ENCODE measurements at places on chromosomes 7 and 10.

DNA sequence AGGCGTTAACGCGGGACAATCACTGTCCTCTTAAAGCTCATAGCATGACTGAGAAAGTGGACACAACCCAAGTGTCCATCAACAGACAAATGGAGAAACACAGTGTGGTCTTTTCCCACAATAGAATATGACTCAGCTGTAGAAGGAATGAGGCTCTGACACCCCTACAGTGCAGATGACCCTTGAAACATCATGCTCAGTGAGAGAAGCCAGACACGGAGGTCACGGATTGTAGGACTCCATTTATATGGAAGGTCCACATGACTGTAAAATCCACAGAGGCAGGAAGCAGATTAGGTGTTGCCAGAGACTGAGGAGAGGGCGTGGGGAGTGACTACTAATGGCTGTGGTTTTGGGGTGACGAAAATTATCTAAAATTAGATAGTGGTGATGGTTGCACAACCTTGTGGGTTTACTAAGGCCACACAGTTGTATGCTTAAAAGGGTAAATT is 6.1 kb upstream of the NCAPG2 start:
- no peak for DNase-seq

DNA sequence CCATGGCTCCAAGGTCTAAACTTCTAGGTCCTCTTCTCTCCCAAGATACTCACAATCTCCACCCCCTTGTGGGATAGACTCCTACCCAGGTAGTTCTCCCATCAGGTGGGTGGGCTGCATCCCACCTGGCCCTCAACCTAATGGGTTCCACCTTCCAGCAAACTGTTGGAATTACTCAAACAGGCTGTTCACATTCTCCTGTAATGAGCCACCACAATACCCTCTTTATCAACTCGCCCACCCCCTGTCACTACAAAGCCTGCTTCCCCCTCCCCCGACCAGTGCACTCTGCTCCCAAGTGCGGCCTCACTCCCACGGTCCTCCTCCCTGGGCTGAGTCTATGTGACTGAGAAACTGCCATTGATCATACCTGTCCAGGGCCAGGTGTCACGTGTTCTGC is 10.4 kb upstream of the HTR5A start:
- no peak for DNase-seq

- DNase-seq = no peak
Observed at GRCh38 chr7:36260481-36260880, 107.4 kb downstream of the EEPD1 start.

- DNase-seq = no peak
Observed at GRCh38 chr10:4635883-4636282, 190.1 kb upstream of the AKR1E2 start.

DNA sequence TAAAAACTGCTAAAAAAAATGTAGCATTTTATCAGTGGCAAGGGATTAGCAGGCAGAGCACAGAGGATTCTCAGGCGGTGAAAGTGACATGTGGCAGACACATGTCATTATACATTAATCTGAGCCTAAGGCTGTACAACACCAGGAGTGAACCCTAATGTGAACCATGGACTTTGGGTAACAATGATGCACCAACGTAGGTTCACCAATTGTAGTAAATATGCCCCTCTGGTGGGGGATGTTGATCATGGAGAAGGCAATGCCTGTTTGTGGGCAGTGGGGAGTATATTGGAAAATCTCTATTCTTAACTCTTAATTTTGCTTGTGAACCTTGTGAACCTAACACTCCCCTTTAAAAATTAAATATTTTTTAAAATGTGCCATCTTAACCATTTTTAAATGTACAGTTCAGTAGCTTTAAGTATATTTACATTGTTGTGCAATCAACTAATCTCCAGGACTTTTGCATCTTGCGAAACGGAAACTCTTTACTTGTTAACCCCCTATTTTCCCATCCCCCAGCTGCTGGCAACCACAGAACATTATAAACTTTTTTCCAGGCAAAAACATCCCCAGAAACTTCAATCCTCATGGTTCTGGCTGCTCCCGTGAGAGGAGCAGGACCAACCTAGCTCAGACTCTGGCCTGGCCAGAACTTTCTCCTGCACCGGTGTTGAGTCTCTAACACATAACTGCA is 29.9 kb downstream of the LRRC20 start:
- DNase-seq = no peak

DNA sequence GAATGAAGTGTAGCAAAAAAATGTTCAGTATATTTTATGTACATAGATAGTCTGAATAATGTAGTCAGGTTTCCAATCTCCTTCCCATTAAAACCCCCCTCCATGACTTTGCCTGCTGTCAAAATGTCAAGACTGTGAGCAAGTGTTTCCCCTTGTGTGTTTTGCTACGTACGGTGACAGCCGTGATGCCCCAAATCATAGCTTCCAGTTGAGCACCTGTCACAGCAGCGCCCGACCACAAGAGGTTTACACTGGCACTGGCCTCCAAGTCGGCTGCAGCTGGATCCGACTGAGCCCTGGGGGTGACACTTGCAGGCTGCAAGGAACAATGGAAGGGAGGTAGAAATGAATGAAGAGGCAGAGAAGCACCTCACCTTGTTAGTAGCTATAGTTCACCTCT is 62.3 kb downstream of the LAMB4 start:
- DNase-seq = no peak

GRCh38 chr10:69646185-69647060 is 16.4 kb downstream of the FAM241B start:
- DNase-seq = no peak

GRCh38 chr10:132402781-132403241 is 5.8 kb downstream of the PWWP2B start:
- no peak for DNase-seq

DNA sequence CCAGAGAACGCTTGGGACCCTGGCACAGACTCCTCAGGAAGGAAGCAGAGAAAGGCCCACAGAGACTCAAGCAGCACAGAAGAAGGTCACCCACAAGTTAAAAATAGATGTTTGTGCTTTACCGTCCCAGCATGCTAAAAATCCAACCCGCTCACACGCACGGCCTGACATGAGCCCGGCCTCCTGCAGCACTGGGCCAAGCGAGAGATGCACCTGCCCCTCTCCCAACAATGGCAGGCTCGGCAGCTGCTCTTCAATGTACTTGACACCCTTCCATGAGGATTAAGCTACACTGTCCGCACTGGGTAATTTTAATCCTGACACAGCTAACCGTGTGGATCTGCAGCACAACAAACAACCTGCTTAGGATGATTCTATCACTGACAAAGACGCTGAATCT is 9.3 kb downstream of the DIP2C start:
- no peak for DNase-seq

GRCh38 chr7:153858355-153858754 is 193.8 kb upstream of the DPP6 start:
- no peak for DNase-seq

- DNase-seq = no peak
Observed at GRCh38 chr10:81073155-81073554, 535.5 kb downstream of the SH2D4B start.

DNA sequence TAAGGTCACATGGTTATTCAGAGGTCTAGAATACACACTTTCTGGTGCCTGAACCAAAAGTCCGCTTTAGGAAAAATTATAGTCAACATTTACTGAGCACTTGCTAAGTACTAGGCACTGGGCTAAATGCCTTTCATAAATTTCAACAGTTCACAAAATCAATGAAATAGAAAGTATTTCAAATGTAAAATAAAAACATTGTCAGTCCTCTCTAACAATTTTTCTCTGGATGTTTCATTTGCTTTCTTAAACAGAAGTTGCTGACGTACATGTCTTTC is 61.7 kb downstream of the HHEX start:
- no peak for DNase-seq

- DNase-seq = no peak
Observed at GRCh38 chr7:116799916-116800315, 62.5 kb upstream of the CAPZA2 start.

DNA sequence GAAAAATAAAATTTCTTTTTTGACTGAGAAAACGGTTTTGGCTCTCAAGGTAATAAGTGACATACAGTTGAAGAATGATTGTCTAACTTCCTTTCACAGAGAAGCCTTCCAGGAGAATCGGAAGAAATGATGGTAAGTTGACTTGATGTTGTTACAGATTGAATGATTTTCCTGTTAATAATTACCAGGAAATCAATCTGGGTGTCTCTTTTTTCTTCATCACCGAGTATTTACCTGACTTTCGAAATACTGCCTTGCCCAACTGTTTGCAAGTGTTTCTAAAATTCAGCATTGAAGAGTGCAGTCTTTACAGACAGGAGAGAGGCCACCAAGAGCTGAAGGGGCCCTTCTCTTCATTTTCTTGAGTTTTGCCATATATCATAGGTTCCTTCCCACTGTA is 4.0 kb downstream of the ITIH2 start:
- DNase-seq = no peak

- DNase-seq = no peak
Observed at GRCh38 chr7:45122975-45123860, 11.7 kb upstream of the TBRG4 start.

DNA sequence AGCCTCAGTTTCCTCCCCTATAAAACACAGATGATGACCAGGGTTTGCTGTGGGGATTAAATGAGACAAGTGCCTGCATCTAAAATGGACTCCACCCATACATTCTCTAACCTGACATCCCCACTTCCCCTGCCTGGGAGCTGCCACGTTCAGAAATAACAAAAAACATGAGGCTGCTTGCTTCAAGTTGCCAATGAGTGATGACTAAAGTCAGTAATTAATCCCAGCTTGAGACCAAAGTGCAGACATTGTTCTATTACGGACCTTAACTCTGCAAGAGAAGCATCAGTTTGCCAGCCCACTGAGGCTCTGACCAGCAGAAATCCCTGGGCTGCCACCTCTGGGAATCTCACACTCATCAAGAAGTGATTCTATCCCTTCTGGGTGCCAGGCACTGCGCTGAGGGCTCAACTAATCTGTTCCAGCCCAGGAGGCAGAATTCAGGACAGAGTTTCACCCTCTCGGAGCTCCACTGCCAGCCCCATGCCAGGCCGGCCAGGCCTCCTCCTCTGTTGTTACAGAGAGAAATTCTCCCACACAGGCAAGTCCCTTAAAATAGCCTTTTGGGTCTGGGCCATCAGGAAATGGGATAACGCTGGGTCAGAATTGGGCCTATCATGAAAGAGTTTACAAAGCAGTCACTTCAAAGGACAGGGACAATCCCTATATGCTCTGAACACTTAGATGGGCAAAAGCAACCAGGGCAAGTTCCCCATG is 11.4 kb downstream of the SH3PXD2A start:
- DNase-seq = no peak
